ENCODE measurements at places on chromosomes 7 and 10.

DNA sequence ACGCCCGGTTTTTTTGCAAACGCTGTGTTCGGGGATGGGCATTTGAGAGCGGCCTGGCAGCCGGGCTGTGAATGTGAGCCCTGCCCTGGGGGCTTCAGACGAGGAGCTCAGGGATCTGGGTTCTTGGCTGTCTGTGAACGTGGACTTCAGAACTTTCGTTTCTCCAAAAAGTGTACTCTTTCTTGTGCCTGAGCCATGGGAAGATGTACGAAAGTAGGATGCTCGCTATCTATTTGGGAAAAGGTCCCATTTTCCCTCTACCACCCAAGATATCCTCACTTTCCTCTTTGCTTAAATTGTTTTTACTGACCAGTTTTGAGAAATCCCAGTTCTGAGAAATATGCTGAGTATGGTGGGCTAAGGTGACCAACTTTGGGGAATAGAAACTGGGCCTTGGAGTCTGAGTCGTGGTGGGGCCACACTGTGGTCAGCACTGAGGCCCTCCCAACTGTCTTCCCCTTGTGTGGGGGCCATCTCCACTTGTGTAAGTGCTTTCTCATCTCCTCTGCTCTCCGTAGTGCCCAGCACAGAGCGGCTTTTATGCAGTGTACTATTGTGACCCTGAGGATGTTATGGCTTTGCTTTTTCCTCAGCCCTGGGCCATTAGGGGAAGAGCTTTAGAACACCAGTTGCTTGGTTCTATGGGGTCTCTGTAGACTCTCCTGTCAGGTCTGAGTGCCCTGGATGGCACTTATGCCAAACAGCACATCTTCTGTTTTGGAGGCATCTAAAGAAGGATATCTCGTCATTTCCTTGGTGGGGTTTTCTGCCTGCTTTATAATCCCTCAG lies 918 bp downstream of the DBNL start:
- DNase-seq = no peak

GRCh38 chr7:141304291-141304690 lies 230.4 kb downstream of the TMEM178B start:
- DNase-seq = no peak

DNA sequence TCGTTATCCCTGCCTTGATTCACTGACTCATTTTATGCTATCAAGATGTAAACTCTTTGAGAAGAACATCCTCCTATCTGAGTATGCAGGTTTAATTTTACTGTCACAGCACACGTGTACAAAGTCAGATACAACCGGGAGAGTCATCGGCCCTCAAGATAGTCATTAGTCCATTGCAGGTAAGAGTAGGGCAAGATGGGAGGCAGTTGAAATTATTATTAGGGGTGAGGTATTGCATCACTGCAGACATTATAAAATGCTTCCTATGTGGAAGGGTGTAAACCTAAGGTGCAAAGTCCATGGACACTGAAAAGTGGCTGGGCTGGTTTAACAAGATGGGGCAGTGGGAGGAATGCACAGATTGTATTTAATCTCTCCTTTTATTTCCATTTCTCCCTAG lies 113.7 kb downstream of the ARL4A start:
- no peak for DNase-seq

GRCh38 chr10:122062831-122063674 lies 74.1 kb downstream of the TACC2 start:
- DNase-seq = peak; percentile 11

DNA sequence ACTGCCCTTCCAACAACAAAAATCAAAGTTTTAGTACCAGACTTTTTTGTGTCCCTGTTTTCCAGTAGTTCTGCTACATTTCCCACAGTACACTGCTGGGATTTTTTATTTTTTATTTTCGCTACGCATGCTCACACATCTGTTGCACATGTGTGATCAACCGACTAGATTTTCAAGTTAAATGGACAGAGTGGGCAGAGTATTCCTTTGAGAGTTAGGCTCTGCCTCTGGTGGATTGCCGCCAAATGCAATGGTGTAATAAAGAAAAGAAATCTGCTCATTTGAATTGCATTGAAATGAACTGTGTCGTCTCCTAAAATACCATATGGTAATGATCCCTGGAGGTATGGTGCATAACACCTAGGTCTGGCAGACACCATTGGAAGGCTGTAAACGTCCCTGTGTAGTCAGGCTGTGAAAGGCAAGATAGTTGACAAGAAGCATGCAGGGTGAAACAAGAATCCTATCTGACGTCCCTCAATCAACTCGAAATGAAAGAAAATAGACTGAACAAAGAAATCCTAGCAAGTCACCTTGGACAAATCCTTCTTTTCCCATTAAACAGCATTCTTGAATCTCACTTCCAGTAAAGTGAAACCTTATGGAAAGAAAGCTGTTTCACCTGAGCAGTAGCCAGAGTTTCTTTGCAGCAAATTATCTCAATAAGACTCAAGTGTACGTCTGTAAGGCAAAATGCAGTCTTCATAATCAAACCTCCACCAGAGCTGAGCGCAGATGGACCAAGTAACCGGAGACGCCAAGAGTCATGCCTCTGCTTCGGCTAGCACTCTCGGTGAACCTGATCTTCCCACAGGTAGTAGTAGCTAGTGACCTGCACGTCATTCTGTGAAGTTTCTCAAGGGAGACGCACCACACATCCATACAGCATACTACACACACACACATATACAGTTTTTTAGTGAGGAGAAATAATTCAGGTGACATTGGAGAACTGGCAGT lies 357.3 kb downstream of the CRPPA start:
- DNase-seq = no peak

DNA sequence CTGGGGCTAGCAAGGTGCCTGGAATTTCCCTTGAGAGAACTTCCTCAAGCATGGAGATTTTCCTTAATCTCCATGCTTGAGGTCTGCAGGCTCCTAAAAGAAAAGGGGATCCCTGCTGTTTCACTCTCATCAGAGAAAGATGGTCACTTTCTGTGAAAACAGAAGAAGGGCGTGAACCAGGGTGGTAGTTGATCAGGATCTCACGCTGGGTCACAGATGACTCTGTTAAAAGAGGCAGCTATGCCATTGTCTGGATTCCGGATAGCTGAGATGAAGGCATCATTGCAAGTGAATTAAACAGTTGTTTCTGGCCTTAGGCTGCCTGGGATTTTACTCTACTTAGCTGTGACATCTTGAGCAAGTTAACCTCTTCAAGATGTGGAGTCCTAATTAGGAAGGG lies 525.9 kb downstream of the TYW1 start:
- no peak for DNase-seq

DNA sequence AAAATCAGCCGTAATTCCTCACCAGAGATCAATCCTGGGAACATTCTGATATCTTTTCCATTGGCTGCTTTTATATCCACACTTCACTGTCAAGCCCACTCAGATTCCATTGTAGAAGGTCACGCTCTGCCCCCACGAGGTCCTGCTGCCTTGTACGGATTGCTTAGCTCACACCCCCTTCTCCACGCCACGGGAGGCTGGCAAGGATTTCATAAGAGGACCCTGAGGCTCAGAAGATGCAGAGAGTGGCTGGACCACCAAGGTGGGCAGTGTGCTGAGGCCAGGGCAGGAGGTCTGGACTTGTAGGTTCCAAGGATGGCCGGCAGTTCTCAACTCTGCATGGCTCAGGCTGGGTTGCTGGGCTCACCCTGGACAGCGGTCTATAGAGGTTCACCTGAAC lies 149.7 kb downstream of the RNF216 start:
- DNase-seq = no peak

DNA sequence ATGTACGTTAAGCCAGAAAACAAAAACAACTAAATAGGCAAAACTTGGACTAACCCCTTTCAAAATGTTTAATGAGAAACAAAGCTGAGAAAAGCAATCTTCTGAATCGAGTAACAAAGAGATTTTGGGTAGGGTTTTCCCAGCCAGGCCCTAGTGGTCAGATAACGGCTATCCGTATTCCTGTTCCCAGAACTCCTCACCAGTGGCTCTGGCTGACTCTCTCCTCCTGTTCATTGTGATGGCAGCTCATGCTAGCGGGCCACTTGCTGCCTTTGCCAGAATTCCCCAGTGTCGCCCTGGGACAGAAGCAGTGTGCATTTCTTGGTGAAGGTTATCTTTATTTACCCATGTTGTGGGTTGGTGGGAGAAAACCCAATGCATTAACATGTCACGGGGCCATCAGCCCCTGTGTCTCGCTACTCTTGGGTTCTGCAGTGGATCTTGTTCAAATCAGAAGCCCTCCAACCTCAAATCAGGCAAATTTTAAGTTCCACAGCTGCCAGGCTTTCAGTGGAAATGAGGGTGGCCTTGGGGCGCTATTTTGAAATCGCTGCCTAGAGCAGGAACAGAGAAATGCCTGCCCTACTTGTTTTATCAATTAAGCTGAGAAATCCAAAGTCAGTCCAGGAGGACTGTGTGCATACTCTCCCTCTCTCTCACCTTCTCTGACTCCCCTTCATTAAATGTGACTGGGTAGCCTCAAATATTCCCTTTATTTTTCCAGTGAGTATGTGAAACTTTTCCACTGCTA lies 164.5 kb upstream of the NPVF start:
- DNase-seq = no peak

GRCh38 chr10:43806831-43807640 lies 158.4 kb upstream of the ZNF32 start:
- DNase-seq = no peak

DNA sequence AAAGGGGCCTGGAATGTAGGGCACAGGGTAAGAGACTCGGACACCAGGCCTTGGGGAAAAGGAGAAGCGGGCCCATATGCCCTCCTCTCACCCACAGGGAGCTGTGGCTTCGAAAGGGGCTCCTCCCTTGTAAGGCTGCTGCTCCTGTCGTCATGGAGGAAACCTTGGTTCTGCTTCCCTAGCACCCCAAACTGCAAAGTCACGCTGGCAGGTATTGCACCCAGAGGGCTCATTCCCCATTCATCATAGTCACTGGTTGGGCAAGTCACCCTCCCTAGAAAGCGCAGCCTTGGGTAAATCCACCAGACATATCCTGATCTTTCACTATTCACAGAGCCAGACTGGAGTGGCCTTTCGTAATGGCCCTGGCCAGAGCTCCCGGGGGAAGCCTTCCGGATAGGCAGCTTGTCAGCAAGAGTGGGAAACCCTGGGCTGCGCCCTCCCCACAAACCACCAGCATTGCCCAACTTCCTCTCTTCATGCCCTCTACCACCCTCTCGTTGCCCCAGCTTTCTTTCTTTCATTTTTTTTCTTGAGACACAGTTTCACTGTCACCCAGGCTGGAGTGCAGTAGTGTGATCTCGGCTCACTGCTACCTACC lies 121.0 kb downstream of the HIP1 start:
- peak; percentile 53 for DNase-seq

DNA sequence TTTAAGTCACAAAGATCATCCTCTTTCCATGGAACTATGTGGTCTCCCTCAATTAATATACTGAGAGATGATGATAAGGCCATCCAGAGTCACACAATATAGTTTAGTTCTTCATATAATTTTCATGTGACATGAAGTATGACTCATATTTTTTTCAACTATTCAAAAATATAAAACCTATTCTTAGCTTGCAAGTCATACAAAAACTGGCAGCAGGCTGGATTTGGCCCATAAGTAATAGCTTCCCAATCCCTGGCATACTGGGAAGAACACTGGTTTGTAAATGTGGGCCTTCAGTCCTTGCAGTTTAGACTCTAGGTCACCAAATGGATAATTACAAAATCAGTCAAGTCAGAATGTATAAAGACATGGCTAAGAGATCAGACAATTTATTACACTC lies 356.6 kb downstream of the PPP1R3A start:
- no peak for DNase-seq

DNA sequence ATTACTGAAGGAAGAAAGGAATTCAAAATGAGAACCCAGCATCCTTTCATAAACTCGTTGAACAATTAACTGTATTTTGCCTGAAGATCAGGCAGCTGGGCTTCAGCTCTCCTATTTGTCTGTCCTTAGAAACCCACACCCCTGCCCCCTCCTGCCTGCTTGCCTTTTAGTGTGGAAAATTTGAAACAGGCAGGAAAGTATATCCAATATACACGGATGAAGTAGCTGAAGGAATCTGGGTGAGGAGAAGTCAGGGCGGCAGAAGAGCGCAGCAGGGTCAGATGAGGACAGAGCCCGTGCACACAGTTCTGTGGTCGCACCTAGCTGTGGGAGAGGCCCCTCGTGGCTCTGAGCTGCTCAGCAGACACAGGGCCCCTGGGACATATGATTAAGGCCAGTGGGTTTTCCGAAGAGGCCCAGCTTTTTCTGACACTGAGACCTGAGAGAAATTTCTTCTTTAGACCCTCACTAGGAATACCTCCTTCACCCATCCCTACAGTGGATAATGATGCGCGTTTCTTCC lies 87.9 kb downstream of the ACTR3B start:
- no peak for DNase-seq
